Forelimb muscle (tissue), 1 donor: ENCODE measurements at places on chromosomes 16 and 17.

DNA sequence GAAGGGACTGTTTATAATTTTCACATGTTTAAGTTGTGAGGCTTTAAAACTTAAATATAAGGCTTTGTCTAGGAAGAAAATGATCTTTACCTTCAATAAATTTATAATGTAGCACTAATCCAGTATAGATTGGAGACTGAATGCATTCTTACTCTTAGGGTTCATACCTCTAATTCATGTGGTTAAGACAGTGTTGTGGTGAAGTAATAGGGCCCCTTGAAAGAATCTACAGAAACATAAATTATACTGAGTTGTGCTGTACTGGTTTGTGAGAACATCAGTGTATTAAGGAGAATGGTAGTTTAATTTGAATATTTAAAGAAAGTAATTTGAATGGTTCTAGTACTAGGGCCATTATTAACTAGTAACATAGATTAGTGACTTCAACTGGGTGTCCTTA, 13.7 kb downstream of the HAPSTR1 start:
- no peak for DNase-seq

DNA sequence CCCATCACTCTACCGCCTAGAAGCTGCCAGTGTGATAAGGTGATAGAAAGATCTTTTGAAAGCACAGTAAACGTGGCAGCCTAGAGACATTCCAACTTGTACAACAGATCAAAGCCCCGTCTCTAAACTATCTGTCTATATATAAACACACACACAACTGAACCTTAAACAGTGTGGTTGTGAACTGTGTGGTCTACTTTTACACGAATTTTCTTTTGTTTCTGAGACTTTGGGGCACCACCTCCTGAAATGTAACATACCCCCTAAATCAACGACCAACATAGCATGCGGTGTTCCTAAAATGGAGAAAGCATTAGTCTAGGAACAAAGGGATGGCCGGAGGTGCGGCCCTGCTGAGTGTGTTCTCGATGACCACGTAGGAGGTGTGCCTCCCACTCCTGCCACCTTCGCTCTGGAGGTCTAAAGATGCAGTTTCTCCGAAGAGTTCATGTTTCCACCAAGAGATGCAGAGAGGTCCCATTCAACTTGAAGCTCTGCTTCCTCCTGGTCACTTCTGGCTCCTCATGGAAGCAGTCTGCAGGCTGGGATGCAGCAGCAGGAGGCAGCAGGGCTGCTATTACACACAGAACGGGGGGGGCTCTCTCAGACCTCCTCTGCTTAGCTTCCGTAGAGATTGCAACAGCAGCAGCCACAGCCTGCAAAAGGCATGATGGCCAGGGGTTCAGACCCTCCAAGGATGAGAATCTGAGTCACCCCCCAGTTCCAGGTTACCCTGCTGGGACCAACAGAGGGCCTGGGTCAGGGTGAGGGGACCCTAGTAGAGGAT, 22.6 kb upstream of the USP10 start:
- no peak for DNase-seq

GRCh38 chr17:55303701-55304145, 39.0 kb downstream of the HLF start:
- DNase-seq: no peak

DNA sequence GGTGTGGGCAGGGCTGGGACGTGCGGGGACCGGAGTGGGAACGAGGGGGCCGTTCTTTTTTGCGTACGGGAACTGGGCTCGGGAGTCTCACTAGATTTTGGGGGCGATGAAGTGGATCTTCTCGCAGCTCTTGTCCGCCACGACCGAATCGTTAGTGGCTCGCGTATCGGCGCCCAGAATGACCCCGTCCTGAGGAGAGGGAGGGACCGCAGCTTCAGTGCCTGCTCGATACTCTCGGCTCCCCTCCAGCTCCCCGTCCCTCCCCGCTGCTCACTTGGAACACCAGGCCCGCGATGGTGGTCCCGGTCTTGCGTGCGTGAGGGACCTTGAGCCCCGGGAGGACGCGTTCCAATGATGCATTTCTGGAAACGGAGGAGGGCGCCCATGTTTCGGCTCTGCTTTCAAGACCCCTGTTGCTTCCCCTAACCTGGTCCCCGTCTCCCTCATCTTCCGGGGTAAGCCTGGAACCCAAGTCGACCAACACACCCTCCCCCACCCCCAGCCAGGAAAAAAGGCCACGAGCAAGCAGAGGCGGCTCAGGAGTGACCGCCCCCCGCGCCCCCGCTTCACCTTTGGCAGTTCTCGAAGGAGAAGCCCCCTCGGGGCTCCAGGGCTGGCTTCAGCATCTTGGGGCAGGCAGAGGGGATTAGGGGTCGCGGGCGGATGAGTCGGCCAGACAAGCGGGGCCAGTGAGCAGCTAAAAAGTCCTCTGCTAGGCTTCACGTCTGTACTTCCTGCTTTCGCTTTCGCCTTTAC, at the start of gene PSMB10:
TSS of gene PSMB10 (minus strand) at position 727 of the 756 bp plus-strand sequence. CDS start at position 626, 101 bp downstream.
- no peak for DNase-seq

DNA sequence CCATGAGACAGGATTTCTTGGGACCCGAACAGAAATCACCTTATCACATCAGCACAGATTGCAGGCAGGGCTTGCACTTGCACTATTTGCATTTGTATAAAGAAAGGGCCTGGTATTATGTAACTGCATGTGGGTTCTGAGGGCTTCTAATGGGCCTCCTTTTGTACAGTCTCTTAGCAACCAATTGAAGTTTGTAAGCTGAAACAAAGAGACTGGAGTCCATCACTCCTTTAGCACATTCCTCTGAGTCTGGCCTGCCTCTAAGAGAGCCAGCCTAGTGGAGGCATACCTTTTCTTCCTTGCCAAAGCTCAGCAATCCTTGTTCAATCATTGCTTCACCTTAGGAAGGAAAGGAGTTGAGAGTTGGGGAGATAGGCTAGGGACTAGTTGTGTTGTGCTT, 387.1 kb downstream of the XYLT1 start:
- no peak for DNase-seq
